Central memory CD4-positive, alpha-beta T cell (primary cell): ENCODE measurements at places on chromosomes 2 and 18.
A peak's percentile ranks its signal among the peaks of the same experiment; 100 is the strongest.

DNA sequence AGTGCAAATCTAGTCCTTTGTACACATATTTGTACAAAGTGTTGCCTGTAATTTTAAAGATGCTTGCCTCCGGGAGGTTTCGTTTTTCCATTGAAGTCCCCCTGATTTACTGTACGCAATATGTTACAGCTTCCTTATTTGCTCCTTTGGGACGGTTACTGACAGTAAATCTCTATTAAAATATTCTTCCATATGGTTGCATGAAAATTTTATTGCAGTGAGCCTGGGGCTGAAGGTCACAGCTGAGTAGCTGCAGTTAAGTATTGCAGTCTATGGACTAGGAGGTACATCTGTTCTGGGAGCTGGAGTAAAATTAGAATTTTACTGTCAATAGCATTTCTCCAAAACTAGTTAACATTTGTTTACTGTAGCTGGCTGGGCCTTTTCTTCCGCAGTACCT lies 119.2 kb downstream of the ETAA1 start:
- no peak for DNase-seq

GRCh38 chr2:207474863-207475485 lies 54.8 kb upstream of the CREB1 start:
- DNase-seq: peak; percentile 45

DNA sequence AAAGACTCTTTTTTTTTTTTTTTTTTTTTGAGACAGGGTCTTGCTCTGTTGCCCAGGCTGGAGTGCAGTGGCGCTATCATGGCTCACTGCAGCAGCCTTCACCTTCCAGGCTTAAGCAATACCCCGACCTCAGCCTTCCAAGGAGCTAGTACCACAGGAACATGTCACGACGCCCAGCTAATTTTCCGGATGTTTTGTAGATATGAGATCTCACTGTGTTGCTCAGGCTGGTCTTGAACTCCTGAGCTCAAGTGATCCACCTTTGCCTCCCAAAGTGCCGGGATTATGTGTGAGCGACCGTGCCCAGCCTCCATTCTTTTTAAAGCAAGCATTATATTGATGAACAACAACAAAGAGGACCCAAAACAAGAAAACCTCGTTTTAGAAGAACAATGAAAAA lies 307.1 kb upstream of the ID2 start:
- no peak for DNase-seq

DNA sequence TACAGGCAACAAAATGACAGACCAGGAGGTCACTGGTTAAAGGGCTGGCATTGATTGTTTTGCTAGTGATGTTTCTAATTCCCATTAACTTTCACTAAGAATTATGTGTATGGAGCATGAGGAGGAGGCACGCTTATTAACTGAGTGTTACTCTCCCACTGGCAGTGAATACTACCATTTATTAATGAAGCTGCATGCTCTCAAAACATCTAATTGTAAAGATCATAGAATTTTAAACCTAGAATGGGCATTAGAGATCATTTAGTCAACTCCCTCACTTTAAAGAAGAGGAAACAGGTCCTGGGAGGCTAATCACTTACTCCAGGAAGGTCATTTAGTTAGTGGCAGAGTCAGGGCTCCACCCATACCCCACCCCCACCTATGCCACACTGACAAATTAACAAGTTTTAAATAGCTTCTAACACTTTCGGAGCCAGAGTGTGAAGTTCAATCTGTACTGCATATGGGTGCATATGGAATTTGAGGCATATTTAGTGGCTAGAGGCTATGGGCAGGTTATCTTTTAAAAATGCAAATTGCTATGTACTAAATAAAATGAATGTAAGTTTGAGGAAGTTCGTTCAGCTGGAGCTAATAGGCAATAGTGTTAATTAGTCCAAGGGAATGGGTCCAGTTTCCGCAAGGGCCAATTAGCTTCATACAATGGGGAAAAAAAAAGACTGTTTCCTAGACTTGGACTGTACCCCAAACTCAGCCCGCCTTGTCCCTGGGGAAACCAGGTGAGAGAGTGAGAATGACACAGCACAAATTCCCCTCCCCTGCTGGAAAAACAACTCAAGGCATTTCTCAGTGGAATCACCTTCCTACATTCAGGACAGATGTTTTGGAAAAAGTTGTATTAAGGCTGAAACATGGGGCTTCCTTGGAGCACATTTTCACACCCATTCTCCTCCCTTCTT lies 178.8 kb downstream of the ICOS start:
- no peak for DNase-seq

- no peak for DNase-seq
These were observed 123.3 kb upstream of the NYAP2 start for GRCh38 chr2:225276207-225276606.

- DNase-seq: no peak
These were observed 216.8 kb upstream of the CNTNAP5 start for GRCh38 chr2:123808243-123808642.

- no peak for DNase-seq
These were observed 149.4 kb upstream of the NDUFV2 start for GRCh38 chr18:8952769-8953760.

- no peak for DNase-seq
These were observed 80.0 kb downstream of the SOWAHC start for GRCh38 chr2:109694190-109694589.

DNA sequence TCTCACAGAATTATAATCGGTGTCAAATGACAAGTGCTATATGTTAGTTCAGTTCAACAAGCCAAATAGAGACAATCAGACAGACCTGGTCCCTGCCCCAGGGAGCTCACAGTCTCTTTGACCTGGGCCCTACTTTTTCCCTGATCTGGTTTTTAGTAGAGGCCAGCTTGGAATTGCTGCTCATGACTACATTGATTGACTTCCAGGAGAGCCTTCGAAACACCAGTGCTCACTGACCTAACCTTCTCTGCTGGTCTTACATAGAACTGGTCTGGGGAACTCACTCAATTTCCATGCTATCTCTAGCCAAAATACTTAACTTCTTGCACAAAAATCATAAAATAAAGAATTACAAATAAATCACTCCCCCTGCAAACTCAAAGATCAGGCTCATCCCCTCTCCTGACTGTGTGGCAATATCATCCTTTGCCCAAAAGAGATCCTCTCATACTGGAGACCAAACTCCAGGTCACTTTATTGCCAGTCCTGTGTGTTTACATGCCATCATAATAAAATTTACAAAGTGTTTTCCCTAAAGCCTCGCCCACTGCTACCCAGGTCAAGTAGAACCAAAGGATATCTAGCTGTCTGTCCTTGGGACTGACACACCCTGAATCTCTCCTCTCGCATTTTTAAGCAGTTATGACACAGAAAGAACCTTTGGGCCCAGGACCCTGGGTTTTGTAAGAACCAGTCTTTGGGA lies 53.2 kb downstream of the PROC start:
- no peak for DNase-seq

GRCh38 chr2:172270278-172271079 lies 156.9 kb upstream of the ITGA6 start:
- peak; percentile 7 for DNase-seq

GRCh38 chr2:47051562-47051961 lies 103.5 kb downstream of the STPG4 start:
- no peak for DNase-seq

- DNase-seq: no peak
These were observed 1267.1 kb downstream of the LRP1B start for GRCh38 chr2:140863713-140864112.
